ENCODE measurements at places on chromosomes 3 and 15.

GRCh38 chr15:58369261-58369701 is 62.5 kb upstream of the LIPC start:
- DNase-seq: no peak

GRCh38 chr3:100008081-100008698 is 106.1 kb downstream of the FILIP1L start:
- no peak for DNase-seq

- no peak for DNase-seq
Observed at GRCh38 chr3:8903191-8903590, 60.1 kb downstream of the RAD18 start.

- DNase-seq: no peak
Observed at GRCh38 chr15:89221543-89221942, at the start of gene RLBP1. TSS of gene RLBP1 (minus strand) at chr15:89221579. CDS start at chr15:89218975, 2,604 bp downstream.

DNA sequence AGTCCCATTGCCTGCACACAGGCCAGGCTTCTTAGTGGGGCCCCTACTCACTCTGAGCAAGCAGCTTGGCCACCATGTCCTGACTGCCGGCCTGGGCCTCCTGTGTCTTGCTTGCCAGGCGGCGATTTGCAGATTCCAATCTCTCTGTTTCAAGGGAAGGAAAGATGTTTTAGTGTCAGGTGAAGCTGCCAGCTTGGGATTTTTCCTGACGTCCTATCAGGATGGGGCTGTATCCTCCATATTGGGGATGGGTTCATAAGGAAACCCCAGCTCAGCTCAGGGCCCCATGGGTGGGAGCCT is 8.5 kb downstream of the AMOTL2 start:
- DNase-seq: no peak

DNA sequence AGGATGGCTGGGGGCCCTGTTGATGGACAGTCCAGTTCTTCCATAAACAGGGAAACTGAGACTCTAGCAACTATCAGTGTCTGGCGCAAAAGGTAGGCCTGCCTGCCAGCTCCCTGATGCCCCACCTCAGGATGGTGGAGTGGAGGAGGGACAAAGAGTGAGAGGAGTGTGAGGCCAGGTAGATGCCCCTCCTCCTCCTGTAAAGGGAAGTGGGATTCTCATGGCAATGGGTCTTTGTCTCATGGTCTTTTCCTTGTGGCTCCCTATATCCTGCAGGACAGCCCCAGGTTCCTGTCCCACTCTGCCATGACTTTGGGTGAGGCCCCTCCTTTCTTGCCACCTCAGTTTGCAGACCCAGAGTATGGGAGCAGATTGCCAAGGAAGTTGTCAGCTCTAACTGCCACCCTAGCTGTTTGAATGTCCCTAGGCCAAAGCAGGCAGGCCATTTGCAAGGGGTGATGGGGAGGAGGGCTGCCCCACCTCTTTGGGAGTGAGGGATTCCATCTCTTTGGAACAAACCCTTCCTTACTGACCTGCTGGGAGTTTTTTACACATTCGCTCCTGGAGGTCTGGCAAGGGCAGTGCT is 2.8 kb upstream of the DNAH1 start:
- no peak for DNase-seq

DNA sequence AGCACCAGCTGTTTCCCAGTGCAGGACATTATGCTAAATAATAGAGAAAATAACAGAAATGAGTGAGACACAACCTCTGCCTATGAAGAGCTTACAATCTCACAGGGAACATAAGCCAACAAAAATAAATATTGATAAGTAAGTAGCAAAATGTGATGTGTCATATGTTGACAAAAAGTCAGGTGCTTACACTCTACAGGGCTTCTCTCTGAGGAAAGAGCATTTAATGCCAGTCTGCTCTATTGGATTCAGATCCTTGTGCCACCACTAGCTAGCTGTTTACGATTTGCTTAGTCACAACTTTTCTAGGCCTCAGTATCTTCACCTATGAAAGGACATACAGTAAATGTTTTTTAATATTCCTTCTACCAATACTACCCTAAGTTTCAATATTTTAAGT is 500.9 kb upstream of the NAALADL2 start:
- DNase-seq: no peak

Data from urinary bladder (tissue), 4 donors.